ENCODE measurements at places on chromosomes 1 and 21. TPM values are rescaled to one million over a fixed set of nuclear protein-coding genes. Genes with fewer than 3 reads are reported as not detected.
A peak's percentile ranks its signal among the peaks of the same experiment; 100 is the strongest.

- DNase-seq, result no peak
- H3K27ac ChIP-seq, result no peak overlapping the region
- no peaks in the 10 kb centered on the region for H3K27me3 ChIP-seq
- H3K4me1 ChIP-seq, result no peaks in the 10 kb centered on the region
- peaks cover 34% of the 10 kb centered on the region for H3K36me3 ChIP-seq
Observed at GRCh38 chr21:46216132-46216747, 12.3 kb downstream of the LSS start.

- no peaks in the 10 kb centered on the region for H3K36me3 ChIP-seq
- no peak overlapping the region for H3K4me3 ChIP-seq
- no peak overlapping the region for H3K27ac ChIP-seq
Observed at GRCh38 chr1:212539737-212540430, 68.7 kb upstream of the ATF3 start.

The DNM3 gene
- total RNA-seq, result 2.4 TPM

The STUM gene
- total RNA-seq, result 0.10 TPM

- H3K36me3 ChIP-seq, result no peaks in the 10 kb centered on the region
- H3K27me3 ChIP-seq, result no peaks in the 10 kb centered on the region
- H3K4me1 ChIP-seq, result peaks cover 5% of the 10 kb centered on the region
- H3K27ac ChIP-seq, result peak overlapping the region; percentile 69
- DNase-seq, result no peak
Observed at GRCh38 chr1:2204415-2205190, 10.0 kb upstream of the FAAP20 start.

The C1QTNF12 gene
- 4.0 TPM for total RNA-seq

GRCh38 chr1:201683397-201683796, 144.5 kb downstream of the NAV1 start:
- H3K4me1 ChIP-seq, result no peaks in the 10 kb centered on the region
- no peaks in the 10 kb centered on the region for H3K36me3 ChIP-seq
- no peak overlapping the region for H3K4me3 ChIP-seq

GRCh38 chr1:200172311-200172710, 144.8 kb downstream of the NR5A2 start:
- no peaks in the 10 kb centered on the region for H3K4me1 ChIP-seq
- no peak overlapping the region for H3K27ac ChIP-seq
- no peak overlapping the region for H3K4me3 ChIP-seq

The KCNE2 gene
- not detected for total RNA-seq

DNA sequence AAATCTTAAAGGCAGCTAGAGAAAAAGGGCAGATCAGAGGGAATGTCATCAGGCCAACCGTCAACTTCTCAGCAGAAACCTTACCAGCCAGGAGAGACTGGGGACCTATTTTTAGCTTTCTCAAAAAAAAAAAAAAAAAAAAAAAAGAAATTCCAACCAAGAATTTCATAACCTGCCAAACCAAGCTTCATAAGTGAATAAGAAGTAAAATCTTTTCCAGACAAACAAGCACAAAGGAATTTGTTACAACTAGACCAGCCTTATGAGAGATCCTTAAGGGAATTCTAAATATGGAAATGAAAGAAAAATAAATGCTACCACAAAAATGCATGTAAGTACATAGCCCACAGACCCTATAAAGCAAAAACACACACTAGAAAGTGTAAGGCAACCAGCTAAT, 267.7 kb downstream of the AKT3 start:
- no peak for DNase-seq
- H3K4me1 ChIP-seq, result no peaks in the 10 kb centered on the region
- H3K4me3 ChIP-seq, result no peak overlapping the region
- peaks cover 9% of the 10 kb centered on the region for H3K36me3 ChIP-seq

- H3K27me3 ChIP-seq, result no peaks in the 10 kb centered on the region
- H3K4me3 ChIP-seq, result no peak overlapping the region
- peaks cover 4% of the 10 kb centered on the region for H3K4me1 ChIP-seq
- DNase-seq, result no peak
Observed at GRCh38 chr1:179021873-179022272, 3.8 kb upstream of the FAM20B start.

- H3K4me1 ChIP-seq, result no peaks in the 10 kb centered on the region
- H3K4me3 ChIP-seq, result no peak overlapping the region
- no peak overlapping the region for H3K27ac ChIP-seq
- no peaks in the 10 kb centered on the region for H3K27me3 ChIP-seq
Observed at GRCh38 chr1:113534130-113534817, 144.0 kb downstream of the MAGI3 start.

The TTC22 gene
- total RNA-seq, result 17.7 TPM

The CYYR1 gene
- 0.09 TPM for total RNA-seq

DNA sequence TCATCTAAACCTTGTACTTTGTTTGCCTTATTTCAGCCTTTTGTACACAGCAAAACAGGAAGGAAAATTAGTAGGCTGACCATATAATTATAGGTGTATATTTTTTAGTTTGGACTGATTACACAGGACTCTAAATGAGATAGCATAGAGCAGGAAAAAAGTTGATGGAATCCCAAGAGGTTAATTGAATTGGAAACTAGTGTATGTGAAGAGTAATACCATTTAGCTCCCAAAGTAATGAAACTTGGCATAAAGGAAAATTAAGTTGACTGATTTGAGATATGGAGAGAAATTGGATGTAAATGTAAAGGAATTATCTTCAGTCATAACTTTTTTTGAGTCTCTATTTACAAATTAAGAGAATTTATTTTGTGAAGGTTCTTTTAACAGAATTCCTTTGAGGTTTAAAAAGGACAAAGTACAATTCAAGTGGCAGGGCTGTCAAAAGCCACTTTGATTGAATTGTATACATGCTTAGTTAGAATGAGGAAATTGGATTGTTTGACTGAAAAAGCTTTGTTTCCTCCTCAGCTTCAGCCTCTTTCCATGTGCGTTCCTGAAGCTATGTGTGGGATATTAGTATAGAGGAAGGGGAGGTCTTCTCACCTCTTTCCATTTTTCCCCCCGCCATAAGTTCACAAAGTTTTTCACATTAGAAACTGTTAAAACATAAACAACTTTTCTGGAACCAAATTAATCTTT, 26.4 kb downstream of the SNX27 start:
- no peaks in the 10 kb centered on the region for H3K4me1 ChIP-seq
- no peaks in the 10 kb centered on the region for H3K27me3 ChIP-seq
- H3K4me3 ChIP-seq, result no peak overlapping the region
- peaks cover 16% of the 10 kb centered on the region for H3K36me3 ChIP-seq

DNA sequence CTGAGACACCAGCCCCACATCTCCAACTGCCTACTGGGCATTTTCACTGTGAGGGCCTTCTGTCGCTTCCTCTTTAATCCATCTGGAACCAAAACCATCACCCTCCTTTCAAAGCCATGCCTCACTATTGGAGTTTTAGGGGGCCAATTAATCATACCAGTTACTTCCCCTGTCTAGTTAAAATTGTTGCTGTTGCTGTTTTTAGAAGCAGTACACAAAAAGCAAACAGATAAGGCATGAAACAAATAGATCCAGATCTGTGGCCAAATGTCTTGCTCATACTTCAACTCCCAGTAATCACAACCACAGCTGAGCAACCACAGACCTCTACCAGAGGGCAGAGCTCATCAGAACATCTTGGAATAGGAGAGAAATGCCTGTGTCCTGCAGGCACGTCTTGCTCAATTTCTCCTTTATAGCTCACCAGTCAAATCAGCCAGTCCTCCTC, 133.8 kb upstream of the C1orf105 start:
- H3K27ac ChIP-seq, result no peak overlapping the region
- no peak overlapping the region for H3K4me3 ChIP-seq
- DNase-seq, result no peak
- H3K4me1 ChIP-seq, result no peaks in the 10 kb centered on the region

GRCh38 chr1:84698151-84699110, 8.2 kb upstream of the SSX2IP start:
- H3K27me3 ChIP-seq, result no peaks in the 10 kb centered on the region
- no peak overlapping the region for H3K4me3 ChIP-seq
- peaks cover 21% of the 10 kb centered on the region for H3K4me1 ChIP-seq
- DNase-seq, result no peak
- no peak overlapping the region for H3K27ac ChIP-seq

GRCh38 chr21:35223480-35224156, 174.5 kb upstream of the RUNX1 start:
- no peaks in the 10 kb centered on the region for H3K36me3 ChIP-seq
- H3K27ac ChIP-seq, result no peak overlapping the region
- H3K4me3 ChIP-seq, result no peak overlapping the region
- H3K4me1 ChIP-seq, result peaks cover 31% of the 10 kb centered on the region
- no peak for DNase-seq
- no peaks in the 10 kb centered on the region for H3K27me3 ChIP-seq

- no peak overlapping the region for H3K4me3 ChIP-seq
- H3K27me3 ChIP-seq, result no peaks in the 10 kb centered on the region
- H3K27ac ChIP-seq, result peak overlapping the region; percentile 47
- peaks cover 40% of the 10 kb centered on the region for H3K4me1 ChIP-seq
Observed at GRCh38 chr1:84436876-84437655, 38.8 kb downstream of the DNASE2B start.

DNA sequence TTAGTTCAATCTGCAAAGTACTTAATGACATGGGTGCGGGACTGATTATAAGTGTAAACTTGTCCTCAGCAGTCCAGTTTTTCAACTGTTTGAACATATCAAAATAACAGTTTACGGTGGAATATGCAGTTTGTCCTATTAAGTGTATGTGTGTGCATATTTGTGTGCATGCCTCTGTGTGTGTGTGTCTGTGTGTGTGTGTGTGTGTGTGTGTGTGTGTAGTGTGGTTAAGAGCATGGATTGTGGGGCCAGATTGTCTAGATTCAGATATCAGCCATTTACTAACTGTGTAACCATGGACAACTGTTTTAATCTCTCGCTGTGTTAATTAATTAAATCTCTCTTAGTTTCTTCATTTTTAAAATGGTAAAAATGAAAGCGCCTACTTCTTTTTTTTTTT, 39.0 kb downstream of the NEXN start:
- no peaks in the 10 kb centered on the region for H3K4me1 ChIP-seq
- no peak for DNase-seq
- peaks cover 7% of the 10 kb centered on the region for H3K27me3 ChIP-seq
- no peak overlapping the region for H3K27ac ChIP-seq
- H3K36me3 ChIP-seq, result no peaks in the 10 kb centered on the region

DNA sequence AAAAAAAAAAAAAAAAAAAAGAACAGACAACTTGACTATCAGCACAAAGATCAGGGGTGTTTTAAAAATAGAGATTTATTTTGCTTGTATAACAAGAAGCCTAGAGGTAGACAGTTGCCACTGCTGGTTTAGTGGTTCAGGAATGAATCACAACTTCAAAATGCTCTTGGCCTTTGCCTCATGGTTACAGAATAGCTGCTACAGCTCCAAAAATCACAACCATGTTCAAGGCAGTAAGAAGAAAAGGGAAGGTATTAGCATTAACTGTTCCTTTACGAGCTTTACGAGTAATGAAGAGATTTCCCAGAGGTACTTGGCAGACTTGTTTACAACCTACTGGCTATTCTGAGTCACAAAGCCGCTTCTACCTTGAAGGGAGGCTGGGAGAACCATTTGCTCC, 52.5 kb upstream of the PPM1J start:
- H3K4me1 ChIP-seq, result no peaks in the 10 kb centered on the region
- H3K4me3 ChIP-seq, result no peak overlapping the region
- no peaks in the 10 kb centered on the region for H3K36me3 ChIP-seq
- no peak overlapping the region for H3K27ac ChIP-seq
- peaks cover 6% of the 10 kb centered on the region for H3K27me3 ChIP-seq
- no peak for DNase-seq

DNA sequence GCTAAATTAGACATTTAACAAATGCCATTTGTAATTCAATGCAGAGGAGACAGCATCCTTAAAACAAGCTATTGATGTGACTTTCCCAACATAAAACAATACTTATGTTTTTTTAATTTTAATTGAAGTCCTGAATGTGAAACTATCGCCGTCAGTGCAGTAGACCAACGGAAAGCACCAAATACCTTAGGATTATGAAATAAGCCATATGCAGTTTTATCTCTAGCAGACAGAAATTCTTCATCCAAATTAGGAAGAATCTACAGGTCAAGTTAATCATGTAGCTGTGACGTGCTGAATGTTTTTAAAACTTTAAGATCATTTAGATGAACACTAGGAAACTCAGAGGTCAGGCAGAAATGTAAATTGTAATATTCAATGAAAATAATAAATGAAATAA, 714 bp upstream of the ST6GALNAC5 start:
- no peak for DNase-seq
- H3K27ac ChIP-seq, result no peak overlapping the region
- H3K4me3 ChIP-seq, result no peak overlapping the region
- peaks cover 6% of the 10 kb centered on the region for H3K27me3 ChIP-seq
- H3K36me3 ChIP-seq, result no peaks in the 10 kb centered on the region
